ENCODE measurements at places on chromosomes 5 and 9. TPM values are rescaled to one million over a fixed set of nuclear protein-coding genes. Genes with fewer than 3 reads are reported as not detected.

- DNase-seq = no peak
Observed at GRCh38 chr9:133273819-133274218, 1.2 kb downstream of the ABO start.

GRCh38 chr5:125575891-125576505 is 829.6 kb upstream of the ZNF608 start:
- DNase-seq = no peak

DNA sequence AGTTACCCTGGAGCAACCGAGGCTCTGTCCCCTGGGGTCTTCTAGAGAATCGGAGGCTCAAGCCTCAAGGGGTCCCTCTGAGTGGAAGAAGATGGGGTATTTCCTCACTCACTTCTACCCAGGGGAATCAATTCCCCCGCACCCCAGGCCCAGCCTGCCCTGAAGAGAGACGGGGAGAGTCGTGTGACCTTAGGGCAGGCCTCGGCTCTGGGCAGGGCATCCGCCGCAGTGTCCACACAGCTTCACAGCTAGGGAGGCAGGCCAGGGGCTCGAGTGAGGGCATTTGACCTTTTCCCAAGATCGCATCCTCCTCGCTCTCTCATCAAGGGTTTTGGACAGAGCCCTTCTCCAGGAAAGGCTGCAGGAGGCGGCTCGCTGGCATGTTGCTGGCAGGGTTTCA is 57.9 kb upstream of the CNOT6 start:
- no peak for DNase-seq

DNA sequence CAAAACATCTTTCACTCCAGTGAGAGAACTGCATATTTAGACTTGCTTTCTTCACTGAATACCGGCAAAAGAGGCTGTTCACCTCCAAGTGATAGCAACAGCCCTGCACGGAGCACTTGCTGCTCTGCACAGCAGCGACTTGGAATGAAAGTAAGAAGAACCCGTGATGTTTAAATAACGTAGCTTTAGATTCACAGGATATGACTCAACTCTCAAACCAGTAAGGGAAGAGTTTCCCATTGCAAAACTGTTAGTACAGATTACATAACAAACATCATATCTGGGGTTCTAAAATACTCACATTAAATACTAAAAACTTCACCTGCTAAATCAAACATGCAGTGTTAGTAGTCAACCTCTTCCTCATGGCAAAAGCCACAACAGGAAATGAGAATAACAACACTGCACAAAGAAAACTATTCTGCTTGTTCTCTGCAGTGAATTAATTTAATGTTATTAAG is 203.4 kb downstream of the MCTP1 start:
- no peak for DNase-seq

- DNase-seq = peak; percentile 51
Observed at GRCh38 chr9:99162759-99163364, 57.9 kb downstream of the TGFBR1 start.

- no peak for DNase-seq
Observed at GRCh38 chr5:111454198-111454622, 58.1 kb downstream of the STARD4 start.

- DNase-seq = no peak
Observed at GRCh38 chr9:120757026-120757913, 35.9 kb downstream of the FBXW2 start.

- no peak for DNase-seq
Observed at GRCh38 chr9:34047864-34048726, 592 bp downstream of the UBAP2 start.

- no peak for DNase-seq
Observed at GRCh38 chr5:135221187-135221473, 177.9 kb downstream of the MACROH2A1 start.

DNA sequence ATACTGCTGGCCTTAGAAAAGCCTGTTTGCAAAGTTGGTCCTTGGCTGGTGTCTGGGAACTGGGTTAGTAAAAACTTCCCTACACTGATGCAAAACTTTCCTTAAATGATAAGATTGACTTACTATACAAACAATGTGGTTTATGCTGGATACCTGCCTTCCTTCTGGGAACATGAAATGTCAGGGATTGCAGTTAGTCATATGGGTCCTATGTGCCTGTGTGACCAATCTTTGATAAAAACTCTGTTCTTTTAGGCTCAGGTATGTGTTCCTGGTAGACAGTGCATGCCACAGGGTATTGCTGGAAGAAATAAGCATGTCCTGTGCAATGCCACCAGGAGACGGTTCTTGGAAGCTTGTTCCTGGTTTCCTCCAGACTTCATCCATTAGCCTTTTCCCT is 173.3 kb downstream of the RMI1 start:
- no peak for DNase-seq

DNA sequence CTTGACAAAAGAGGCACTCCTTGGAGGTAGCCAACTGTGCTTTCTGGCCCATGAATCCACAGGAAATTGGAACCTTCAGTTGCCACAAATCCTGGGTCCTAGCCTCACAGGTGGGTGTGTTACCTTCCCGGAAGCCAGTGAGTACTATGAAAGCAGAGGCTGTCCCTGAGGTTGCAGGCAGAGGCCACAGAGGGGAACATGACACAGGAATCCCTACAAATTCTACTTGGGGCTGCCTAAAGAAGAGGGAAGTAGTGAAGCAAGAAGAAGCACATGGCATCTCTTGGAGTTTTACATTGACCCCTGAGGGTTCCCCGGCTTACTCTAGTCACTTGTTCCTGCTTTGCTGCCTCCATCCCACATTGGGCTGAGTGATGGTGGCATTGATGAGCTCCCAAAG is 2.6 kb downstream of the SLC22A5 start:
- DNase-seq = no peak

GRCh38 chr5:16179936-16180788 is 571 bp upstream of the MARCHF11 start:
- DNase-seq = no peak

GRCh38 chr5:128905568-128906110 is 59.6 kb upstream of the SLC27A6 start:
- DNase-seq = no peak

GRCh38 chr5:110257971-110258370 is 468.5 kb downstream of the TMEM232 start:
- no peak for DNase-seq

- DNase-seq = peak; percentile 62
Observed at GRCh38 chr5:95818181-95819147, 4.1 kb downstream of the GLRX start.

DNA sequence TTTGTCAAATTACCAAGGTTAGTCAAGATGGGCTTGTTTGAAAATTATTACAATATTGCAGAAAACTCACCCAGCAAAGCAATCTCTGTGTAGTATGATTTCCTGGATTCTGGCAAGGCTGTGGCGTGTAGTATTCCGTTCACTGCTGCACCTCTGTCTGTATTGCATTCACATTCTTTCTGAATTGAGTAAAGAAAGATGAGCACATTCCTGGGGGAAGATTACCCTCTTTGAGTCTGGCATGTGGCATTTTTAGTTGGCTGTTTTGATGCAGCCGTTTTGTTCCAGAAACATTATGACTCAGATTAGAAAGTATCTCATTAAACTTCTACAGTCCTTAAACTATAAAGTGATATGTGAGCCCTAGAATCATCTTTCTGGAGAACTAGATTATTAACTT is 197.7 kb downstream of the TENT4A start:
- no peak for DNase-seq

DNA sequence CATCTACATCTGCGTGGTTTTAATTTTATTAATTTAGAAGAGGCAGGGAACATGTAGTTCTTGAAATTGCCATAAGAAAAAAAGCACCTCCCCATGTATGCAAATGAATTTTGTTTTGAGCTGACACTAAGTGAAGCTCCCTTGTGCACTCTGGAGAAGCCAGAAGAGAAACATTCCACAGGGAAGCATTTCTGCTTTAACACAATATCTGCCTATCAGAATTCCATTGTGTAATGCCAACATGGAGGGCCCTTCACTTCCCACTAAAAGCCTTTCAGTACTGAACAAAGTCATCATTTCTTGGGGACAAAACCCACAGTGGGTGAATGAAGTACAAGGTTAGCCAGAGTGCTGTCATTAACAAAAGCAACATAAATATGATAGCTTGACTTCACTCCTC is 59.7 kb downstream of the PRELID2 start:
- no peak for DNase-seq

- no peak for DNase-seq
Observed at GRCh38 chr9:134915046-134915985, 2.4 kb downstream of the FCN1 start.

GRCh38 chr9:105676351-105676923 is 14.2 kb downstream of the TAL2 start:
- DNase-seq = no peak

- DNase-seq = no peak
Observed at GRCh38 chr5:155004138-155004744, 9.3 kb upstream of the KIF4B start.

GRCh38 chr5:65050140-65050539 is 281.4 kb downstream of the CWC27 start:
- DNase-seq = no peak

GRCh38 chr5:60519372-60519771 is 180.6 kb downstream of the DEPDC1B start:
- no peak for DNase-seq

DNA sequence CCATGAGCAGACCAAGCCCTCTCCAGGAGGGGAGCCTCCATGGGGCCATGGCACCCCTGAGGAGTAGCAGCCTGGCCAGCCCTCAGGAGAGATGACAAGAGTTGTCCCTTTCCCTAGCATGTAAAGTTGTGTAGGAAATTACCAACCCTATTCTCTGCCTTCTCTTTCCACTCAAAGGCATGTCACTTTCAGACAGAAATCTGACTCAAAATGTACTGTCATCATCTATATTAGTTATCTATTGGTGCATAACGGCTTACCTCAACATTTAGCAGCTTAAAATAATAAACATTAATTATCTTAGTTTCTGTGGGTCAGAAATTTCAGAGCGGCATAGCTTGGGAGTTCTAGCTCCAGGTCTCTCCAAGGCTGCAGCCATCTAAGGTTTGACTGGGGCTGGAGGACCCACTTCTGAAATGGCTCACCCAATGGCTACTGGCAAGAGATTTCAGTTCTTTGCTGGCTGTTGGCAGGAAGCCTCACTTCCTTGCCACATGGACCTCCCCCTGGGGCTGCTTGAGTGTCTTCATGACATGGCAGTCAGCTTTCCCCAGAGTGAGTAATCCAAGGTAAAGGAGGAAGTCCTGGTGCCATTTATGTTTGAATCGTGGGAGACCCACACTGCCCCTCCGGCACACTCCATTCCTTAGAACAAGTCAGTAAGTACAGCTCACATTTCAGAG is 632.3 kb downstream of the CCDC171 start:
- DNase-seq = no peak

DNA sequence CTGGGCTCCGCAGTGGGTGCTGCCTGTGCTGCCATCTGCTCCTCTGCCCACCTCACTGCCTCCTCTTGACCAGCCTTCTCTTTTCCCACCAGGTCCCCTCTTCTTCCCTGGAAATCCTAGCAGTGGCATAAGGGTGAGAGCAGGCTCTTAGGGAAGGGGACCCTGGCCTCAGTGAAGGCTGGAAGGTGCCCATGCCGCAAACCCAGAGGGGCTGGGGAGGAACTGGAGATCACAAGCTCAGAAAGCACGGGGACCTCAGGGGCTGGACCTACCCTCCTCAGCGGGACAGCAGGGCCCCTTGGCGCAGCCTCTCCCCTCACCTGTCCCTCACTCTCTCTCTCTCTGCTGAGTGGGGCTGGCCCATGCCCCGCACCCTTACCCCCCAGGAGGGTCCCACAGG is 144.4 kb upstream of the IRX2 start:
- no peak for DNase-seq

GRCh38 chr5:37792975-37793631 is 46.7 kb downstream of the GDNF start:
- DNase-seq = no peak

- no peak for DNase-seq
Observed at GRCh38 chr9:121509180-121509579, 9.5 kb upstream of the GGTA1 start.

DNA sequence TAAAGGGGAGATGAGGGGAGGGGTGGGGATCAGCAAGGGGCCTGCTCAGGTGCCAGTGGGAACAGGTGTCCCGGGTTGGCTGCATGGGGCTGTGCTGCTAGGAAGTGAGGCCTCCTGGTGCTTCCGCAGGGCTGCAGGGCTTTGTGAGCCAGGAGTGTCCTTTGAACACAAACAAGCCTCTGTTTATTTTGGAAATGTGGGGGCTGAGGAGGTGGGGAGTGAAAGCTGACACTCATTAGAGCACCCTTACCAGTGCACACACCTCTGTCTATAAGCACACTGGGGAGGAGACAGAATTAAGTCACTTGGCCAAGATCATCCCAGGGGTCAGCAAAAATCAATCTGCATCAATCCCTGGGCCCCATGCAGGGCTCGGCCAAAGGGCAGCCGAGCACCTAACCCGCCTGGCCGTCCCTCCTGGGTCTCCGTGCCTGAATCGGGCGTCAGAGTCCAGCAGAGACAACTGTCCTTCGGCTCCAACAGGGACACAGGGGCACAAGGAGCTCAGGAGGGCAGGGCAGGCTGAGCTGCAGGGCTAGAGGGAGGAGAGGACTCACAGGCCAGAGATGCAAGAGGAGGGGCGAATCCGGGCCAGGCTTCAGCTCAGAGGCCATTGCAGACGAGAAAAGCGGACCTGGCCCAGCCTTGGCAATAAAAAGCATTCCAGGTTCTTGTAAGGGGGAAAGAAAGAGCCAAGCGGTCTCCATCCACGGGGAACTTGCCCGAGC is 99.8 kb downstream of the VAV2 start:
- DNase-seq = no peak

DNA sequence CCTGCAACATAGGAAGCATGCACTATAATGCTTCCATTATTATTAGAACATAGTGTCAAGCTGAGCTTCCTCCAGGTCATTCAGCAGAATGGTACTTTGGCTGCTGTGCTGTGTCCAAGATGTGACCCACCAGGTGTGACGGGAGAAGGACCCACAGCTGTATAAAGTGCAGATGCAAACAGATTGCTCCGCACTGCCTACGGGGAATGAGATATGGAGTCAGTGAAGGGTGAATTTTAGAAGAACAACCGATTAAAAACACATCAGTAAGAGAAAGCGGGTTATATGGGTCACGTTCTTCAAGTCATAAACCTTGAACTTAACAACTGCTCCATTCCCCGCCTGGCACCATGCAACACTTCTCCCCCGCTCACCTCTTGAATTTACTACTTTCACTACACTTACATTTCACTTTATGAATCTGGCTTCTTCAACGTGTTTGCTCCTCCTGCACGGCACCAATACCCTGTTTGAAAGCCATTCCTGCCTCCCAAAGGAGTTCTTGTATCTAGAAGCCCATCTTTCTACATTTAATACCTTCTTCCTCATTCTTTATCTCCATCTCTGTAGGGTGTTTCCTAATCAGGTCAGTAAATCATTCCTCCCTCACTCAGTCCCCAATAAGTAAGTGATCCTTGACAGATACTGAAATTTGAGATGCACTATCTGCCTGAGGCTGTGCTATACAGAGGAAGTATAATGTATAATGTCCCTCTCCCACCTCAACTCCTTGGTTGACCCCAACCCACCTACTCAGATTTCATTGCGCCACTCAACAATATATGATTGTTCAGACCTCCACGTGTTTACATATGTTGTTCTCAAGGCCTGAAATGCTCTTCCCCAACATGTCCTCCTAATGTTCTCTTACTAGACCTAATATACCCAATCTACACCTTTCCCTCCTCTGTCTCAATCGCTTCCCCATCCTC is 25.9 kb downstream of the BRINP1 start:
- no peak for DNase-seq

RNF183 gene
- polyA plus RNA-seq = 0.73 TPM

FAM200C gene
- 19.2 TPM for polyA plus RNA-seq

NFIB gene
- polyA plus RNA-seq = 130 TPM

FOXD1 gene
- polyA plus RNA-seq = not detected

NUTM2G gene
- polyA plus RNA-seq = 1.00 TPM

CTXN3 gene
- polyA plus RNA-seq = 0.10 TPM

LRRC19 gene
- polyA plus RNA-seq = 0.33 TPM

NME5 gene
- 12.4 TPM for polyA plus RNA-seq

JAKMIP2 gene
- 11.5 TPM for polyA plus RNA-seq

TMOD1 gene
- 2.5 TPM for polyA plus RNA-seq

DNAH5 gene
- 2.6 TPM for polyA plus RNA-seq

Measured in left lung (tissue), 14 donors.